ENCODE measurements at places on chromosomes 1 and 21.
A peak's percentile ranks its signal among the peaks of the same experiment; 100 is the strongest.

GRCh38 chr1:117210831-117211261, at the start of gene VTCN1:
Gene VTCN1, minus strand, starts transcription at chr1:117210927. Its CDS starts 72 bp downstream, at chr1:117210855.
- DNase-seq, result no peak

DNA sequence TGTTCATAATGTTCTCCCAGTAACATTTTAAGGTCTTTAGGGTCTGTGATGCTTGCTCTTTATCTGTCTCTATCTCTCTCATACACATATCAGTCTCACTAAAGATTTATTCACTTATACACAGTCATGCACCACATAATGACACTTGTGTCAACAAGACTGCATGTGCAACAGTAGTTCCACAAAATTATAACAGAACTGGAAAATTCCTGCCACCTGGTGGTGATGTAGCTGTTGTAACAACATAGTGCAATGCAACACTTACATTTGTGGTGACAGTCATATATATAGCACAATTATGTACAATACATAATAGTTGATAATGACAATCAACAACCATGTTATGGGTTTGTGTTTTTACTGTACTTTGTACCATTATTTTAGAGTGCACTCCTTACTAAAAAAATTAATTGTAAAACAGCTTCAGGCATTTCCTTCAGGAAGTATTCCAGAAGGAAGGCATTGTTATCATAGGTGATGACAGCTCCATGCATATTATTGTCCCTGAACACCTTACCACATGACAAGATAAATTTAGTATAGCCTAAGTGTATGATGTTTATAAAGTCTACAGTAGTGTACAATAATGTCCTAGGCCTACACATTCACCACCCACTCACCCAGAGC, 8.1 kb downstream of the TDRD5 start:
- no peak for DNase-seq

DNA sequence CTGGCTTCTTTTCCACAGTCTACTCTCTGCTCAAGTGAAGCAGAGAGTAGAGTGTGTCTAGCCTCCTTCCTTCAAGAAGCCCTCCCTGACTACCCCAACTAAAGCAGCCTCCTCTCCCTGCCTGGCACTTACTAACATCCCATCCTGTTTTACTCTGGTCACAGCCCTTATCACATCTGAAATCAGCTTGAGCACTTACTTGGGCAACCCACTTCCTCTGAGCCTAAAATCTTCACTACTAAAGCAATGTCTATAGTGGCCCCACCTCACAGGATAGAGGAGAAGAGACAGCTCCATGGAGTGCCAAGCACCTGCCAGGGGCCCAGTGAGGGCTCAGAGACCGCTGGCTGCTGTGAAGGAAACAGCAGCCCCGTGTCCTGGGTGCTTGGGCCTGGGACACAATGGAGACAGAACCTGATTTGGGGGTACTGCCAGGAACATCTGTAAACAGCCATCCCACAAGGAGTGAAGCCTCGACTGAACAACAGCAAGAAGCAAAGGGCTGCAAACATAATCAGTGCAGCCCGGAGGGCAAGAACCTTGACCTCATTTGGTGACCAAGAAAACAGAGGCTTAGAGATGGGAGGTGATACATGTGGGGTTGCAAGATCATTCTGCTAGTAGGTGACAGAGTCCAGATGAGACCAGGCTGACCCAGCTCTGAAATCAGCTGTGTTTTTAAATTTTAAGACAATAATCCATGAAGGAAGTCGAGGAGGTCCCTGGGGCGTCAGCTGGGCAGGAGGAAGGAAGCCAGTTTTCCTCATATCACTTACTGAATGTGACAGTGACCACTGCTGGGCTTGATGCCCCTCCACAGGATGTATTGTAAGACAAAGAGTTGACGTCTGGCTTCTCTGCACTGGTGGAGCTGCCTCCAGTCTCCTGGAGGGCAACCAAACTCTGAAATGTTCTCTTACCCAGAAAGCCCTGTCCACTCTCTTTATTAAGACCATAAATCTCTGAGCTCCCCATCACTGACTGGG, 710.6 kb downstream of the MATN1 start:
- DNase-seq, result no peak

- DNase-seq, result peak; percentile 75
Measured at GRCh38 chr1:15412175-15412800, 2.6 kb downstream of the EFHD2 start.

GRCh38 chr1:221865808-221866207, 123.9 kb upstream of the DUSP10 start:
- DNase-seq, result no peak

GRCh38 chr1:22428672-22429071, 23.0 kb upstream of the ZBTB40 start:
- peak; percentile 38 for DNase-seq

- no peak for DNase-seq
Measured at GRCh38 chr1:202105571-202106339, 17.0 kb upstream of the GPR37L1 start.

GRCh38 chr1:6358757-6359201, 34.8 kb downstream of the ACOT7 start:
- DNase-seq, result peak; percentile 80

DNA sequence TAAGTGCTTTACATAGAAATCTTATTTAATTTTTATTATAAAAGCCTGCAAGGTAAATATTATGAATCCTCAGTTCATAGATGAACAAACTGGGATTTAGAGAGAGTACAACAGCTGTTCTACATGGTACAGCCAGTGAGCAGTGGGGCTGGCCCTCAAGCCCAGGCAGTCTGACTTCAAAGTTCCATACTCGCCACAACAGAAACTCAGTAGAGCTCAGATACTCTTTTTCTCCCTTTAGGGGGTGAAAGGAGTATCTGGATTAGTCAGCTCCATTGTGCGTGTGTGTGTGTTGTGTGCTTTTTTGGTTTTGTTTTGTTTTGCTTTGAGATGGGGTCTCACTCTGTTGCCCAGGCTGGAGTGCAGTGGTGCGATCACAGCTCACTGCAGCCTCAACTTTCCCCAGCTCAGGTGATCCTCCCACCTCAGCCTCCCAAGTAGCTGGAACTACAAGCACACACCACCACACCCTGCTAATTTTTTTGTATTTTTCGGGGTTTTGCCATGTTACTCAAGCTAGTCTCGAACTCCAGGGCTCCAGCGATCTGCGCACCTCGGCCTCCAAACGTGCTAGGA, 378.5 kb downstream of the SMYD3 start:
- DNase-seq, result no peak
